ENCODE measurements at places on chromosomes 13 and 19.

DNA sequence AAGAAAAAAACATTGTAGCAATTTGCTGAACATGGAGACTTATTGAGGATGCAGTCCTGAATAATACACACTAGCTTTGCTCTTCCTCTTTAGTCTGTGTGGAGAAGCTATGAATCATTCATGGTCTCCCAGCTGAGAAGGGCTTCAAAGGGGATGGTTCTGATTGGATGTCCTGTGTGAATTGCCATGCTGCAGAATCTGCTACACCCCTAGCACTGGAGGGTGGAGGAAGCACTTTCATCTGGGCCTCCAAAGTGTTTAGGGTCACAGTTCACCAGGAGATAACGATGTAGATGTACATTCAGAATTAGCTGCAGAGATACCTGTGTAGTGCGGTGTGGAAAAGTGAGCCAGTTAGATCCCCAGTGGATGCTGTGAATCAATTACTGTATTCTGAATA lies 321.1 kb upstream of the EDNRB start:
- no peak for DNase-seq

GRCh38 chr19:704447-704741 lies 4.3 kb upstream of the PALM start:
- no peak for DNase-seq

DNA sequence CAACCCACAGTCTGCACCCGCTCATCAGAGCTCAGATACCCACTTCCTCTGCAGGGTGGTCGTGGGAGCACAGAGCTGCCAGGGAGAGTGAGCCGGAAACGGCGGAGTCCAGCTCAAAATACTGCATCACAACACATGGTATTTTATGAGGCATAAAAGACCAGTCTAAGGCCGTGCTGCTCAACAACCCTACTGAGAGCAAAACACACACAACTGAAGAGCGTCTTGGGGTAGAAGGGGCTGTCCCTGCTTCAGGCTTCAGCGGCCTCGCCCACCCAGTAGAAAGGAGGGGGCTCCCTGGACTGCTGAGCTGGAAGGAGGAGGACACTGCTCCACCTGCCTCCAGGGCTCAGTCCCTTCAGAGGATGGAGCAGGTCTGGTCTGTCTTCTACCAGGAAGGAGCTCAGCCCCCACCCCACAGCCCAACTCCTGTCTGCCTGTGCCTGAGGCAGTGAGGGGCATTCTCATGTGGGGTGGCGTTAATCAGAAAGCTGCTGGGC lies 36.9 kb downstream of the NAXD start:
- no peak for DNase-seq

GRCh38 chr19:56351208-56351607 lies 36.6 kb upstream of the ZSCAN5A start:
- DNase-seq, result no peak

- DNase-seq, result peak; percentile 76
These were observed 8.1 kb upstream of the SEMA6B start for GRCh38 chr19:4567584-4568071.

- DNase-seq, result no peak
These were observed 242.5 kb upstream of the SERP2 start for GRCh38 chr13:44131069-44131614.

DNA sequence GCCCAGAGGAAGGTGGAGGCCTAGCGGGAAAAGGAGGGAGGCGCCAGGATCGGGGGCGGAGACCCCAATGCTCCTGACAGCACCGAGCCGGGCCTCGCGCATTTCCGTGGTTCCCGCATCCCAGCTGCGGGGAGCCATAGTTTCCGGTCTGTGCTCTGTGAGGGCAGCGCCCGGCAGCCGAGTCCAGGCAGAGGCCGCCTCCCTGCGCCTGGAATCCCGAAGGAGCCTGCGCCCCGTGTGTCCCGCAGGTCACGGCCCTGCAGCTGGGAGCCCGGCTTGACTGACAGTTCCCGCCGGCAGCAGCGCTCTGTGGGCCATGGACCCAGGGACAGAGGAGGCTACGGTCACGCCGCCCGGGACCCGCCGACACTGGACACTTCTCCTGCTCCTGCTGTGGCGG lies 74.6 kb upstream of the C13orf46 start:
- DNase-seq, result no peak

GRCh38 chr19:5635427-5635826 lies 12.5 kb downstream of the SAFB start:
- DNase-seq, result no peak

- peak; percentile 87 for DNase-seq
These were observed 420 bp downstream of the ECH1 start for GRCh38 chr19:38831142-38831605.

DNA sequence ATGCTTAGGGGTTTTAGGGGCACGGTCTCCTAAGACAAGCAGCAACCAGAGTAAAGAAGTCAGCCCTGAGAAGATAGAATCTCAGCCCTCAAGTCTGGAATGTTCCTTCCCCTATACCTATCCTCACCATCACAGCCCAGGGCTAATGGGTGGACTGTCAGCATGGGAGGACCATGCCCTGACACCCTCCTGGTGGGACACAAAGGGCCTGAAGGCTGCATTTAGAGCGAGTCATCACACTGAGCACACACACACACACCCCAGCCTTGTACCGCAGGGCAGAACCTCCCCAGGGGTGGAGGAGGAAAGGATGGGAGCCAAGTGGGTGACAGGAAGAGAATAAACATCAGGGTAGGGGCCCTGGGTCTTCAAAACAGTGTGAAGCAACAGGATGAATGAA lies 174.8 kb upstream of the SERP2 start:
- no peak for DNase-seq

DNA sequence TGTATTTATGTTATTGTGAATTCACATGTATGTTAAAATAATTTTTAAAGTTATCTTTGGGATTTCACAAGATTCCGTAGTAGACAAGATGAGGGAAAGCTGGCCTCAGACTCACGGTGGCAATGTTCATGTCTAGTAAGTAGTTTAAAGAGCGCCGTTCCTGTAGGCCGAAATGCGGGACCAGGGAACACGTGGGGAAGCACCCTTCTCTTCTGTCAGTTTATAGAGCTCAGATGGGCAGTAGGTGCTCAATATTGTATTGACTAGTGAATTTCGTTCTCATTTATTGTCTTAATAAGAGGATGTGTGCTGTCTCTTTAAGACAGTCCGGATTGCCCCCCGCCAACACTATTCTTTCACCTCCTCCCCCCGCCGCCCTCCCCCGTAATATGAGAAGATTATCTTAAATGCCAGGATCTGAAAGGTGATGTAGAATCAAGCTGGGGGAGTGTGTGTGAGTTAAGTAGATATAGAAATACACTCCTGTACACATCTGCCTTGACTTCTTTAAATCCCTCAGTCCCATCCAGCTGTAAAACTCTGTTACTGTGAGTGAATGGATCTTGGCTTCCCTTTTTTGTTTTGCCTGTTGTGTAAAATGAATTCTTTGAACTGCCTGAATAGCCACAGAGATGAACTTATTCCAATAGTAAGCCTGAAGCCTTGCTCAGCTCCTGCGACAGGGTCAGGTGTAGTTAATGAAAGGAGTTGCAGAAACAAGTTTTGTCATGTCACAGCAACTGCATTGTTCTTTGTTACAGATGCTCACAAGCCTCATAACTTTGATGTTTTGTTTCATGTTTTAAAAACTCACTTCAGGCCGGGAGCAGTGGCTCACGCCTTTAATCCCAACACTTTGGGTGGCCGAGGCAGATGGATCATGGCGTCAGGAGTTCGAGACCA lies 1.3 kb downstream of the LAMP1 start:
- DNase-seq, result no peak

DNA sequence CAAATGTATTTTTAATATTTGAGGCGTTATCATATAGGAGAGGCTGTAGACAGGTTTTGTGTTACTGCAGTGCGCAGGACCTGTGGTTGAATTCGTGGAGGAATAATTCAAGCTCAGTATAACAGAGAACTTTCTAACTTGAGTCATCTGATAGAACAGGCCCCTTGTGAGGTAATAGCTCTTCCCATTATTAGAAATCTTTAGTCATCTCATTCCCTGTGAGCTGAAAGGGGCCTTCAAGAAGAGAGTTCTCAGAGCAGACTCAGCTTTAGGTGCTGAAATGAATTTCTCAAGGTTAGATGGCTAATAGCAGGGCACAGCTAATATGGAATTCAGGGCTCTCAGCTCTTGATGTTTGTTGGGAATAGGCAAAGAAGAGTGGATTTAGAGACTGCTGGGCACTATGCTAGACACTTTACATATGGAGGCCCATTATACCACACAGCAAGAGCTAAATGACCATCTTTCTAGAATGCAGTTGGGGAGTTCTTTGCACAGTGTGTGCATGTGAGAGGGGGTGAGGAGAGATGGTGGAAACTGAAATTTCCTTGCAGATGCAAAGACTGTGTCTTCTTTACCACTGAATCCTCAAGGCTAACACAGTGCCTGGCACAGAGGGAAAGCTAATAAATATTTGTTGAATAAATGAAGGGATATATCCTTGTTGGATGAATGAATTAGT lies 89.5 kb downstream of the DGKH start:
- no peak for DNase-seq

- no peak for DNase-seq
These were observed 21.4 kb downstream of the KCTD4 start for GRCh38 chr13:45179428-45179827.

DNA sequence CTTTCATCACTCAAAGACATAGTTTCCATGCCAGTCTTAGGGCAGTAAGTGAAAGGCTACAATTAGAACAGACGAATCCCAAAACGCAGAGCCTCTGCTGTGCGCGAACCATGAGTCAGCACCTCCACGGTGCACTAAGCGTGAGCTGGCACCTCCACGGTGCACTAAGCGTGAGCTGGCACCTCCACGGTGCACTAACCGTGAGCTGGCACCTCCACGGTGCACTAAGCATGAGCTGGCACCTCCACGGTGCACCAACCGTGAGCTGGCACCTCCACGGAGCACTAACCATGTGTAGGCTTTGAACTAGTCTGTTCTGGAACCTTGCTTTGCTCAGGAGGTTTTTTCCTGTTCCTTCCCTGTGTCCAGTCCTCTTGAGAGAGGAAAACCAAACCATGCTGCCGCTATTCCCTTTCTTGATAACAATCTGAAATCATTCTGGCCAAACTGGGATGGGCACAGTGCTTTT lies 120.6 kb downstream of the IRS2 start:
- no peak for DNase-seq

DNA sequence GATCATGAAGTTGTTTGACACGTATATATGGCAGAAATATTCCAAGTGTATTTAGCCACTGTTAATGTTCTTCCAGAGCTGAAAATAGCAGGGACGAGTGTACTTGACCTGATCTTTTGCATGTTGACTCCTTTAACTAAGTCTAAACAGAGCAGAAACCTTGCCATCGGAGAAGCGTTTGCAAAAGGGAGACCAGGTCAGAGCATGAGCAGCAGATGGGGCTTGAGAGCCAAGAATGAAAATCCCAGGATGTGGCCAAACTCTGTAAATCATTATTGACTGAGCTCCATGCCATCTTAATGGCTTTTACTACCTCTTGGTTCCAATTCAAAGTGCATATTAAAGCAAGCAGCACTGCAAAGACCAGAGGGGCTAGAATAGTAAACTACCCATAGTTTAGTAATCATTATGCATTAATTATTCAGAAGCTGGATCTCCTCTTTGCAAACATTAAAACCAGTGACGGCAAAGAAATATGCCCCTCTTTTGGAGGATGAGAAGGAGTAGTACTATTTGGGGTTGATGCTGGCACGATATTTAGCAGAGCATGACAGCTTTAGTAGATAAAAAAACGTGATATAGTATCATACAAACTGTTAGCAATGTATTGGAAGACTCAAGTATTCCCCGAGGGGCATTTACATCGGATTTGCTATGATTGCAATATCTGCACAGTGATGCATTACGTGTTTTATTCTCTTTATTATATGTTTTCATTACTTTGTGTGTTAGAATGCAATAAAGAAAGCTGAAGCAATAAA lies 55.7 kb downstream of the FAM216B start:
- no peak for DNase-seq

- DNase-seq, result no peak
These were observed 46.9 kb upstream of the AKAP11 start for GRCh38 chr13:42225051-42225450.

DNA sequence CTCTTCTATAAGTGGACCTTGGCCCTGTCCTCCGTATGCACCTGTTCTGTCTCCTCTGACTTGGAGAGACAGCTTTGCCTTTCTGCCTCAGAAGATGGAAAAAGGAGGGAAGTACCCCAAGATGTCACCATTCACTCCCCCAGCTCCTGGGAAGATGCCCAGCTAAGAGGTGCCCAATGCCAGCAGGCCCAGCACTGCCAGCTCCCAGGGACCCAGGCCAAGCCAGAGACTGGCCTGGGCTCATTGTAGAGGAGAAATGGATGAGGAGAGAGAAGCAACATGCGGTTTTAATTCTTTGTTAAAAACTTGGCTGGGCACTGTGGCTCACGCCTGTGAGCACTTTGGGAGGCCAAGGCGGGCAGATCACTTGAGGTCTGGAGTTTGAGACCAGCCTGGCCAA lies 111.5 kb upstream of the ZNF507 start:
- no peak for DNase-seq

DNA sequence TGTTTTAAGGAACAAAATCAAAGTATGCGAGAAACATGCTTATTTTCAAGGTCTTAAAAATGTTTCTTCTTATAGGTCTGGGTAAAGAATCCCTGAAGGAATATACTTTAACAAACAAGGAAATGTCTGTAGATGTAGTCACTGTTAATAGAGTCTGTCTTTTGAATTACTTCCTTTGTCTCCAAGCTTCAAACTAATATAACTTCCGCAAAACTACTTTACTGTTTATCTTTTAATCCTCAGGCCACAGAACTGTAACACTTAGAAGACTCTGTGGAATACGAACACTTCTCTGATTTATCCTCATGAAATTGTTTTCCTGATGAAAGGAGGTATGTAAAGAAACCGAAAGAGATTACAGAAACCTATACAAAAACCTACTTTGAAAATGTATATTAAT lies 316.0 kb downstream of the PCDH9 start:
- DNase-seq, result no peak

DNA sequence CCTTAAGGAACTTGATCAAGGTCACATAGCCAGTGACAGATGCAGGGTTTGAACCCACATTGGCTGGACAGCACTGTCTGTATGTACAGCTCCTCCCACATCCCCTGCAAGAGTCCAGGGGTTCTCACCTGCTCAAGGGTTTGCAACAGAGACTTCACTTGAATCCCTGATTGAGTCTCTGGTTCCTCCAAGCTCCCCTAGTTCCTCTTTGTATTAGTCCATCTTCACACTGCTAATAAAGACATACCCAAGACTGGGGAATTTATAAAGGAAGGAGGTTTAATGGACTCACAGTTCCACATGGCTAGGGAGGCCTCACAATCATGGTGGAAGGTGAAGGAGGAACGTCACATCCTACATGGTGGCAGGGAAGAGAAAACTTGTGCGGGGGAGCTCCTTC lies 72.8 kb upstream of the CLDN10 start:
- no peak for DNase-seq

DNA sequence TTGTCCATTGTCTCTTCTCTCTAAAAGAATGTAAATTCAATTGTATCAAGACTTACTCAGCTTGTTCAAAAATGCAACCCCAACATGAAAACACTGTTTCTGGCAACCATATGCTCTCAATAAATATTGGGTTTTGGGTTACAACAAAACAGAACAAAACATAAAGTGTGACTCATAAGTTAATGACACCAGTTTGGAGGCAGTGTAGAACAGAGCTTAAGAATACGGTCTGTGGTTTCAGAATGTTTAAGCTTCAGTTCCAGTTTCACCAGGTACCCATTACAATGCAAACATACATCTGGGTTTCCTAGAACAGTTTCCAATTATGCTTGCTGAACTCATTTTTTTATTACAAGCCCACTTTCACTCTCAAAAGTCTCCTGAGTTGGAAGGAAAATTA lies 285.8 kb upstream of the PCDH9 start:
- DNase-seq, result no peak

Measured in HuH-7.5 (cell line).